CD8-positive, alpha-beta memory T cell (primary cell): ENCODE measurements at places on chromosomes 16 and 17. TPM values are rescaled to one million over a fixed set of nuclear protein-coding genes. Genes with fewer than 3 reads are reported as not detected.

- H3K27ac ChIP-seq = no peak overlapping the region
- peaks cover 5% of the 10 kb centered on the region for H3K27me3 ChIP-seq
- DNase-seq = no peak
- H3K36me3 ChIP-seq = no peaks in the 10 kb centered on the region
Measured at GRCh38 chr17:58289869-58290268, 9.1 kb upstream of the MPO start.

The SLC6A4 gene
- total RNA-seq = not detected

The MT1G gene
- 46.8 TPM for total RNA-seq

The MYH4 gene
- total RNA-seq = not detected

DNA sequence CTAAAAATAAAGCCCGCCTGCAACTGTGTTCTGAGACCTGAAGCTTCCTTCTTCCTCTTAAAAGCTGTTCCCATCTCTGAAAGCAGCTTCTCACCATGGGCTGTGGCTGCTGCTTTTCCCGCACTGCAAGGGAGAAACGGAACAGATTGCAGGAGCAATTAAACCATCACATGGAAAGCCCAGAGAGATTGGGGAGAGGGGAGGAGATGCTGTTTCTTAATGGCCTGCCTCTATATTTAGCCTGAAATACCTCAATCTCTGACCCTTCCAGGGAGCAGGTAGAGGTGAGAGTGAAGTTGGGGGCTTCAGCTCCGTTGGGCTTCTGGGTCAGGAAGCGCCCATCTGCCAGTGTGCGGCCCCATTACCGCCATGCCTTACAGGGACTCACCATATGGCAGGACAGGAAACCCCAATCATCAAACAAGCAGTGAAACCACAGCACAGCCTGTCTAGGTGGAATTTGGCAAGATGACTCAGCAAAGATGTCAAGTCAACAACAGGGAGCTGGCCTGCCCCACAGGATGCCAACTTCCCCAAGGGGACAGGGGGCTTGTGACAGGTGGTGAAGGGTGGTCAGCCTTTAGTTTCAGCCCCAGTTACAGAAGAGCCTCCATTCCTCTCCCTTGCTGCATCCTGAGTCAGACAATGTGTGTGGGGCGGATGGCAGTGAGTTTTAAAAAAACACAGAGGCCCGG is 286.6 kb upstream of the CCL2 start:
- no peaks in the 10 kb centered on the region for H3K27me3 ChIP-seq
- H3K36me3 ChIP-seq = no peaks in the 10 kb centered on the region
- no peak for DNase-seq
- no peak overlapping the region for H3K27ac ChIP-seq
- H3K4me3 ChIP-seq = no peak overlapping the region

- H3K27ac ChIP-seq = no peak overlapping the region
- H3K4me3 ChIP-seq = no peak overlapping the region
- peak; percentile 44 for DNase-seq
- no peaks in the 10 kb centered on the region for H3K36me3 ChIP-seq
Measured at GRCh38 chr16:10314811-10315210, 71.0 kb upstream of the ATF7IP2 start.

The RSL1D1 gene
- 355 TPM for total RNA-seq

The NEUROD2 gene
- not detected for total RNA-seq
